Naive thymus-derived CD4-positive, alpha-beta T cell (primary cell): ENCODE measurements at places on chromosomes 16 and 17. TPM values are rescaled to one million over a fixed set of nuclear protein-coding genes. Genes with fewer than 3 reads are reported as not detected.

The VAMP2 gene
- 256 TPM for total RNA-seq

The KCTD19 gene
- total RNA-seq: not detected

The MAP3K14 gene
- total RNA-seq: 34.1 TPM

The EPX gene
- total RNA-seq: not detected

The LRRC46 gene
- total RNA-seq: 1.7 TPM

The SKAP1 gene
- 109 TPM for total RNA-seq
